Stimulated activated naive CD4-positive, alpha-beta T cell (primary cell): ENCODE measurements at places on chromosomes 4 and X.

DNA sequence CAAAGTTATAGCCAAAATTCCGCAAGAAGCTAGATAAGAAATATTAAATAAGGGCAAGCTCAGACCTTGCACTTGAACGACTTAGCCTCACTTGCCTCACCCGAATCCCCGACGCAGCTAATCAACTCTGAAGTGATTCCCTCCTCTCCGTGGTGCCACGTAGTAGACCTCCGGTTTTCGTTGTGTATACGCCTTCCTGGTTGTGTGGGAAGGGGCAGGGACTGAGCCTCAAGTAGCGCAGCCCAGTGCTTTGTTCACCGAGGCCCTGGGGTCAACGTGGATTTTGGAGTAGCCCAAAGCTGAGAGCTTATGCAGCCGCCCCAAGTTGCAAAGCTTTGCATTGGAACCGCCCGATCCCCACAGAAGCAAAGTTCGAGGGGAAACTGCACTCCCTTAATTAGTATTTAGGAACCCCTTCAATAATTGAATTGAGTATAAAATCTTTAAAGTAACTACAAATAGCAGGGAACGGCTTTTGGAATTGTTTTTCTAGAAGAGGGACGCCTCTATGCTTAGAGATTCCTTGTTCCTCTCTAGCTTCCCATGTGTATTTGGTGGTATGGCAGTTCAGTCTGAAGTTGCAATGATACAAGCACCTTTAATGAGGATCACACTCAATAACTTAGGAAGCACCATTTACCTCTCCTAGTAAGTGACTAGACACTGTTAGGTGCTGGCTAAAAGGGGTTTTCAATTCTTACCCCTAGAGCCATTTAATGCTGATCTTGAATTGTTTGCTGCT, 55.7 kb downstream of the LINC00632 start:
- DNase-seq = no peak

DNA sequence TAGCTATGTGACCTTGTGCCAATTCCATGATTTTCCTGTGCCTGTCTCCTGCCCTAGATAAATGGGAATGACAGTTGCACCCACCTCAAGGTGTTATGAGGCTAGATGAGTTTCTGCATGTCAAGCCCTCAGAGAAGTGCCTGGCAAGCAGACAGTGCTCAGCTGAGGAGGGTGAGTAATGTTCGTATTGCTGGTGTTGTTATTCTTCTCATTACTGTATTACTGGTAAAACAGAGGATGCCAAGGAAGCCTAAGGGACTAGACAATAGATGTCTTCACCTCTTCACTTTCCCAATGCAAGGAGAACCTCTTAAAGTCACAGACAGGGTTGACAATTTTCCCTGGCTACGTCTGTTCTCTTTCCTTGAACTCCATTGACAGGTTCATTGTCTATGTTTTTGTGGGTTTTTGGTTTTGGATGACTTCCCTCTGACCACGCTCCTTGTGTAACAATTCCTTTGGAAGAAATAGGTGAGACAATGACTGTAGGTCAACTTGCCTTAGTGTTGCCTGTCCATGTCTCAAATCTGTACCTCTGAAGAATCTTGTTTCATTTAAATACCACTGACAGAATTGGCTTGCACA, 19.2 kb downstream of the ETDC start:
- DNase-seq = no peak

- DNase-seq = no peak
Observed at GRCh38 chr4:164948975-164949374, 28.5 kb downstream of the TRIM61 start.

- DNase-seq = no peak
Observed at GRCh38 chr4:77375866-77376607, 219.0 kb downstream of the CCNG2 start.

GRCh38 chr4:142703694-142704309, 142.3 kb downstream of the INPP4B start:
- no peak for DNase-seq

GRCh38 chr4:180641495-180641894, 1601.7 kb upstream of the TENM3 start:
- no peak for DNase-seq

- no peak for DNase-seq
Observed at GRCh38 chr4:39279416-39279815, 86.7 kb downstream of the RFC1 start.

- no peak for DNase-seq
Observed at GRCh38 chrX:69291116-69291515, 125.9 kb upstream of the PJA1 start.

- no peak for DNase-seq
Observed at GRCh38 chrX:100244681-100245080, 165.4 kb downstream of the PCDH19 start.
